ENCODE measurements at places on chromosomes 3 and 15.

DNA sequence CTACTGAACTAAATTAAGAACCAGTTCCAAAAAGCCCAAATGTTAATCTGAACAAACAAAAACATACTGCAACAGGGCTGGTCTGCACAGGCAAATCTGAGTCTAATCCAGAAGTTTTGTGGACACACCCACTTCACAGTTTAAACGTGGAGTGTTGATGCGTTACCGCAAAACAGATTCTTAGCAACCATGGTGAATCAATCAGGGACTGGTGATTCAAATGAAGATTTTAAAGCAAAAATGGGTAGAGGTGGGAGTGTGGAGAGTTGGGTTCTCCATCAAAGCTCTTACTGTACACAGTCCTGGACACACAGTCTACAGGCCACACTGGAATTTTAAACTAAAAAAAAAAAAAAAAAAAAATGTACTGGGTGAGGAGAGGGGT is 5.2 kb downstream of the ANXA2 start:
- no peak for DNase-seq

DNA sequence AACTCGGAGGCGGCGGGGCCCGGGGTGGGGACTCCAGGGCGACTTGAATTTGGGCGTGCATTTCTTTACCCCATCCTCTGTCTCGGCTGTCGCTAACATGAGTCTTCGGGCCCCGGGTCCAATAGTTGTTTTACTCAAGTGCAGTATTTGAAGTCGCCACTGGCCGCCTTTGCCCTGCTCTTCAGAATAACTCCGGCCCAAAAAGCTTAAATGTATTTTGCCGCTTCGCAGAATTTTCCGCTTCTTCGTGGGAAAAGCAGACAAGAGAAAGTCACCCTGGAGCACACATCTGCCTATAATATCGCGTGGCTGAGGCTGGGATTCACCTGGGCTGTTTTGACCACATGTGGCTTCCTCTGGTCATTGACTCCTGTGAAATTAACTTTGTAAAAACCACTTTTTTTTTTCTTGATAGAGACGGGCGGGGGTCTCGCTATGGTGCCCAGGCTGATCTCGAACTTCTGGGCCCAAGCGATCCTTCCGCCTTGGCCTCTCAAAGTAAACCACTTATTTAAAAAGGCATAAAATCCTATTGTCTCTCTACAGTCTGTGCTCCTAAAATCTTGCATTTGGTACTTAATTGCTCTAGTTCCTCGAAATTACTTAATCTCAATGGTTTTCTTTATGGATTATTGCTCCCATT is 676 bp downstream of the CNOT10 start:
- DNase-seq, result no peak

DNA sequence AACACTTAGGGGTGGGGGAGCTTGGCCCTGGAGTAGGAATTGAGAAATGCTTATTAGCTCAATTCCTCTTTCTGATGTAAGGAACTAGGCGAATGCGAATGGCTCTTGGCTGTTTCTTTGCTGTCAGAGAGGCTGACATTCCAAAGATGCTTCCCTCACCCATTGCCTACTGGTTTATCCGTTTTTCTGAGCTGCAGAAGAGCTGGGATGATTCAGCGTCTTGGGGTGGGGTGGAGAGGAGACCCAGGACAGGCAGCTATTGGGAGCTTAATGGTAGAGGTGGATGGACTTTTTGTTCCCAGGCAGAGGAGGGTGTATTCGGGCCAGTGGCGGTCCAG is 9.8 kb downstream of the PLEKHO2 start:
- DNase-seq, result no peak

- DNase-seq, result peak; percentile 56
Observed at GRCh38 chr3:100401674-100402041, 319 bp downstream of the LNP1 start.

DNA sequence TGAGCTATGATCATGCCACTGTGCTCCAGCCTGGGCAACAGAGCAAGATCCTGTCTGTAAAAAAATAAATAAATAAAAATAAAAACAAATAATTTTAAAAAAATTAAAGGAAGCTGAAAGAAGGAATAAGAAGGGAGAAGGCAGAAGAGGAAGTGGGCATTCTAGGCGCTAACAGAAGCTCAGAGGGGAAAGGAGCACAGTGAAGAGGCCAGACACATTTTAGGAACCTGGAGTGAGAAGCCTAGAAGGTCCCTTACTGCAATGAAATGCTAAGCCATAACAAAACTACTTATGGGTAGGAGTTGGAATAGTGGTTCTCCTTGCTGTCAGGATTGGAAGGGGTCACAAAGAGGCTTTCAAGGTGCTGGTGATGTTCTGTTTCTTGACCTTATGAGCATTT is 64.0 kb downstream of the ITGB5 start:
- DNase-seq, result no peak
